Activated CD8-positive, alpha-beta T cell treated with anti-CD3 and anti-CD28 coated beads, Interleukin-2, amount 10 ng/mL, durations not matched to agents 7 days and 5 days (primary cell): ENCODE measurements at places on chromosomes 12 and 14. TPM values are rescaled to one million over a fixed set of nuclear protein-coding genes. Genes with fewer than 3 reads are reported as not detected.
A peak's percentile ranks its signal among the peaks of the same experiment; 100 is the strongest.

- no peak overlapping the region for H3K4me3 ChIP-seq
- H3K4me1 ChIP-seq, result no peaks in the 10 kb centered on the region
- no peak for DNase-seq
- H3K27me3 ChIP-seq, result no peaks in the 10 kb centered on the region
- no peaks in the 10 kb centered on the region for H3K36me3 ChIP-seq
Measured at GRCh38 chr12:32322354-32322753, 77.0 kb upstream of the FGD4 start.

GRCh38 chr14:56491299-56492285 lies 88.0 kb upstream of the TMEM260 start:
- no peak overlapping the region for H3K4me3 ChIP-seq
- peaks cover 6% of the 10 kb centered on the region for H3K4me1 ChIP-seq
- peak; percentile 48 for DNase-seq
- H3K27ac ChIP-seq, result no peak overlapping the region
- H3K36me3 ChIP-seq, result no peaks in the 10 kb centered on the region

GRCh38 chr12:108455706-108456105 lies 59.4 kb upstream of the FICD start:
- peaks cover 13% of the 10 kb centered on the region for H3K27me3 ChIP-seq
- no peak overlapping the region for H3K27ac ChIP-seq
- H3K4me1 ChIP-seq, result peaks cover 7% of the 10 kb centered on the region

DNA sequence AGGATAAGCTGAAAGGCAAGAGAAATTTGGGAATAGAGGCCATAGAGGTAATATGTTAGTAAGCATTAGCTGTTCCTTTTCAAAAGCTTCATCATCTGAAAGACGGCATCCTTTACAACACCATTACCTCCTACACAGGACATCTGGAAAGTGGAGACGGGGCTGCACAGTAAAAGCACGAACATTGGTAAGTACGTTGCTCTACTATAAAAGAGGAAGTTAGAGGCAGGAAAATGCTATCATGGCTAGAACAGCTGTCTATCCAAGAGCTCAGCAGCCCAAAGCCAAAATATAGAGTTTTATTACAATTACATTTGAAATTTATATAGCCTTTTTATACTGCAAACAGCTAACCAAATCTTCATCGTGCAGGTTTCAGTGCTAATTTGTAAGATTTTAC lies 172.3 kb upstream of the GRIP1 start:
- no peak overlapping the region for H3K27ac ChIP-seq
- no peak for DNase-seq
- no peaks in the 10 kb centered on the region for H3K36me3 ChIP-seq
- peaks cover 4% of the 10 kb centered on the region for H3K4me1 ChIP-seq
- peaks cover 2% of the 10 kb centered on the region for H3K27me3 ChIP-seq
- no peak overlapping the region for H3K4me3 ChIP-seq

DNA sequence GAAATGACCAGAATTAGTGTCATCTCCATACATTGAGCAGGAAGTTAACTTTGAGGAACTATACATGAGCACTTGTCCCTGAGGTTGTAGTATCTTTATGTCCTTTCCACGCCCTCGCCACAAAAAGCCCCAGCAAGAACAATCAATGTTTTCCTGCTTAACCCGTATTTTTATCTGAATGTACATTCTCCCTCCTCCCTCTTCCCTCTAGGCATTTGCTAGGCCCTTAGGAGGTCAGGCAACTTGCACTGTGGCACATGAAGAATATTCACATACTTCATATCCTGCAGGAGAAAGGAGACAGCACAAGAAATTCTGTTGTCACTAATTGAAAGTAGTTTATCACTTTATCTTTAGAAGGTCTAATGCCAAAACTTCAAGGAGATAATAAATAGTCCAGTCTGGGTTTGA lies 18.1 kb upstream of the DUSP6 start:
- DNase-seq, result no peak
- H3K4me3 ChIP-seq, result no peak overlapping the region
- peaks cover 4% of the 10 kb centered on the region for H3K36me3 ChIP-seq
- H3K27ac ChIP-seq, result no peak overlapping the region

DNA sequence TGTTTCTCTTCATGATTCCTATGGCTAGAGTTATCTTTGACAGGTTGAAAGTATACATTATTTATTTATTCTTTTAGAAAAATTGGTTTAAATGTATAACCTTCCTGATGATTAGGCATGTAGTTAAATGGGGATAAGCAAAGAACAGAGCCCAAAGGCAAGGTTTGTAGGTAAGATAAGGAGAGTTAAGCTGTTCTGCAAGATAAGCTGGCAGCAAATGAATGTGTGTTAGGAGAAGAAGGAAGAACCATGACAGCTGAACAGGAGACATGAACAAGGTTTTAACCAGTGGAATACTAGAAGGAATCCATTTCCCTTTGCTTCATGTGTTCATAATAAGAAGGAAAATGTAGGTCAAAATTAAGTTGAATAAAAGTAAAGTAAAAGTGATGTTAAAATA lies 1330.1 kb upstream of the USP15 start:
- DNase-seq, result no peak
- no peak overlapping the region for H3K27ac ChIP-seq
- H3K4me1 ChIP-seq, result no peaks in the 10 kb centered on the region
- no peak overlapping the region for H3K4me3 ChIP-seq
- H3K36me3 ChIP-seq, result no peaks in the 10 kb centered on the region
- no peaks in the 10 kb centered on the region for H3K27me3 ChIP-seq

- peaks cover 23% of the 10 kb centered on the region for H3K36me3 ChIP-seq
- H3K27ac ChIP-seq, result peak within 1 kb of the TSS; percentile 90
- H3K4me1 ChIP-seq, result peaks cover 83% of the 10 kb centered on the region
- peak within 1 kb of the TSS; percentile 94 for H3K4me3 ChIP-seq
- DNase-seq, result peak; percentile 76
Measured at GRCh38 chr12:51391283-51392123, at the start of gene GALNT6. GALNT6 (minus strand) TSS chr12:51391406; CDS start chr12:51379781, 11,625 bp downstream.

DNA sequence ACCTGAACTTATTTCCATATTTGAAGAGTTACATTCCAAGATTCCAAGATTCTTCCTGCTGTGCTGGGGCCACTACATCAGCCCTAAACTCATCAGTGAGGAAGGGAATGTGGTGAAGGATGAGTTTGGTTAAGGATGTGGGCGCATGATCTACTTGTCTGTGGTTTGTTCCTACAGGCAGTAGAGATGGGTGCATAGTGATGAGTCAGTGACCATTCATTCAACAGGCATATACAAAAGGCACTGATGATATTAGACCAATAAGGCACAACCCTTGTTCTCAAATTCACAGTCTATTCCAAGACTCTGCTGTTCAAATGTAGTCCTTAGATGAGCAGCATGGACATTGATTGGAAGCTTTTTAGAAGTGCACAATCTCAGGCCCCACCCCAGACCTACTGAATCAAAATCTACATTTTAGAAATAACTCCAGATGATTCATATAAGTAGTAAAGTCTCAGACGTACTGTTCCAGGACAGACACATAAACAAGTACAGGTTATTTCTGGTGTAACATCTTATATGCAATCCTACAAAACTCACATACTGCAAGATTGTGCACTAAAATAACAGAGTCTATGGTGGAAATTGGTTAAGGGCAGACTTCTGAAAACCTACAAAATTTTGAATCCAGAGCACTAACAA lies 47.7 kb upstream of the MAP3K9 start:
- no peaks in the 10 kb centered on the region for H3K36me3 ChIP-seq
- peaks cover 16% of the 10 kb centered on the region for H3K4me1 ChIP-seq
- peak; percentile 54 for DNase-seq
- H3K27ac ChIP-seq, result no peak overlapping the region
- no peak overlapping the region for H3K4me3 ChIP-seq

- no peak overlapping the region for H3K27ac ChIP-seq
- no peaks in the 10 kb centered on the region for H3K4me1 ChIP-seq
- no peak overlapping the region for H3K4me3 ChIP-seq
- no peaks in the 10 kb centered on the region for H3K27me3 ChIP-seq
- DNase-seq, result no peak
- no peaks in the 10 kb centered on the region for H3K36me3 ChIP-seq
Measured at GRCh38 chr12:128091951-128092382, 175.0 kb upstream of the TMEM132C start.

DNA sequence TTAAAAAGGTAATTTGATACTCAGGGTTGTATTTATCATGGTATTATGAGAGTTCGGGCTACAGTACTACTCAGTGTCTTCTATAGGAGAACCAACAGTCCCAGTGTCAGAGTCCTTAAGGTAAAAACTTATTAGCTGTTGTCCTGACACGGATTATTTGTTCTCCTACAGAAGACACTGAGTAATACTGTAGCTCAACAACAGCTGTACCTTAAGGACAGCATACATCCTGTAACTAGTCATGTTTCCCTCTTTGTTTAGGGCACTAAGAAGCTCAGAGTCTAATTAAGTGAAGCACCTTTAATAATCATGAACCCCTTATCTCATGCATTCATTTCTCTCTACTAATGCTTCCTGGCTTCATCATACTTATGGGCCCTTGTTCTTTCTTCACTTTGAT lies 33.9 kb downstream of the ARF6 start:
- peaks cover 17% of the 10 kb centered on the region for H3K4me1 ChIP-seq
- no peak overlapping the region for H3K4me3 ChIP-seq
- DNase-seq, result no peak
- no peak overlapping the region for H3K27ac ChIP-seq
- peaks cover 2% of the 10 kb centered on the region for H3K36me3 ChIP-seq
- no peaks in the 10 kb centered on the region for H3K27me3 ChIP-seq

KRT77 gene
- not detected for total RNA-seq

RAB35 gene
- total RNA-seq, result 61.0 TPM

TEDC1 gene
- 56.5 TPM for total RNA-seq

KLHL33 gene
- 2.7 TPM for total RNA-seq

GLT8D2 gene
- not detected for total RNA-seq
